Caki2 (cell line): ENCODE measurements at places on chromosomes 3 and 15. TPM values are rescaled to one million over a fixed set of nuclear protein-coding genes. Genes with fewer than 3 reads are reported as not detected.

GRCh38 chr3:187678726-187679268, 8.6 kb upstream of the SST start:
- peak; percentile 70 for DNase-seq

- no peak for DNase-seq
Measured at GRCh38 chr3:110352841-110353604, 718.6 kb upstream of the NECTIN3 start.

- peak; percentile 56 for DNase-seq
Measured at GRCh38 chr3:72907731-72908620, 20.1 kb downstream of the GXYLT2 start.

Gene ACTC1
- not detected in 2 replicates for total RNA-seq

DNA sequence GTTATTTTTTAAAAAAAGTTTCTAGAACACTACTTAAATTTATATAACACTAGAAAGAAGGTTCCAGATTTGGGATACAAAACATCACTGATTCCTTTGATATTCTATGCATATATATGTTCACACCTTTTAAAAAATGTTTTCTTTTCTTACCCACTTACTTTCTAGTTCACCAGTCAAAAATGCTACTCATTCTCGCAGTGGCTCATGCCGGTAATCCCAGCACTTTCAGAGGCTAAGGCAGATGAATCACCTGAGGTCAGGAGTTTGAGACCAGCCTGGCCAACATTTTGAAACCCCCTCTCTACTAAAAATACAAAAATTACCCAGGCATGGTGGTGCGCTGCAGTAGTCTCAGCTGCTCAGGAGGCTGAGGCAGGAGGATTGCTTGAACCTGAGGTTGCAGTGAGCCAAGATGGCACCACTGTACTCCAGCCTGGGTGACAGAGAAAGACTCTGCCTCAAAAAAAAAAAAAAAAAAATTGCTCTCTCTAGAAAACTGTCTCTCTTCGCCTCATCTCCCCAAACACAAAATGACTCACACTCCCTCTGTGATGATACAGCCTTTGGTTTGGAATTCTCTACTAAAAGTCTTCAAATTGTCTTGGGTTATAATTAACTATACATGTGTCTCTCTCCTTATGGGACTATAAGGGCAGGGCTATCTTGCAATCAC, 52.6 kb upstream of the TGFBR2 start:
- peak; percentile 34 for DNase-seq

DNA sequence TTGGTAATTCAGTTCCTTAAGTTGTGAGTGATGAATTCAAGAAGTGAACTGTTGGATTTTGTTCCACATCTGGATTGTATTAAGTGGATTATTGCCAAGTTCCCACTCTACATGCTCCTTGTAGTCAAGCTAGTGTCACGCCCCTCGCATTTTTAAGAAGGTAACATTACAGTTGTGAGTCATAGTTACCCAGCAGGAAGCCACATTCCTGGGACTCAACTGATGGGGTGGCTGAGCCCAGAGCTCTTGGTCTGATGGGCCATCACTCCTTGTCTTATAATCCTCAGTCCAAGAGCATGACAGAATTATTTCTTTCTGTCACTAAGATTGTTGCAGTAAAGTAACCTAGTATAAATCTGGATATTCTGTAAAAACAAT, 102.7 kb downstream of the PTPRG start:
- DNase-seq = peak; percentile 72

GRCh38 chr3:185403002-185403401, 40.1 kb downstream of the MAP3K13 start:
- DNase-seq = no peak

Gene PPIP5K1
- 4.5 and 17.6 TPM in 2 replicates for total RNA-seq

Gene CLDN18
- not detected in 2 replicates for total RNA-seq

- peak; percentile 37 for DNase-seq
Measured at GRCh38 chr15:59532770-59533379, 78.7 kb upstream of the GCNT3 start.

DNA sequence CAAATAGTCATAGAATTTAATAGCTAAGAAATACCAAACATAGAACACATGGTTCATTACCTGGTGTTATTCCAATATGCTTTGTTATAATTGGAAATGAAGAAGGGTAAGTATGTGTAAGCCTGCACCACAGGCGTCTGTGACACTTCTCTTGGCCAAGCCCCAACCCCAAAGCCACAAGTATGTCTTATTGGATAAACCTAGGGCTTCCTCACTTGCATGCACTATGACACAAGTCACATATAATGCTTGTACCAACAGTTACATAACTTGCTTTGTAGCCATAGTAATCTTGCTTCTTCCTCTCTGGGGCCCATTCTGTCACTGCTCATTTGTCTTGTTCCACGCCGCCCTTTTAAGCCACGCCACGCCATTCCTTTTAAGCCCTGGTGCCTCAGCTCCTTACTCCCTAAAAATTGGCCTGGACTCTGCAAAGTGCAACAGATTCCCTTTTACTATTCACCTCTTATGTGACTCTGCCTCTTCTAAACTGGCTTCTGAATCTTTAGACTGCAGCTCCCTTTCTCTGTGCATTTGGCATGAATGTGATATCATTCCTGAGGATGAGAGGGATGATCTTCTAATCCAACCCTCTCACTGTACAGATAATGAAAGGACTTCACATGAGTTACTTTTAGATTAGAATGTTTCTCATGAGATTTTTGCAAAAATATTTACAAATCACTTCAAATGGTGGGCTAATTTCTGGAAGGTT, 48.1 kb upstream of the EPHA3 start:
- no peak for DNase-seq

Gene KBTBD13
- total RNA-seq = not detected in 2 replicates

DNA sequence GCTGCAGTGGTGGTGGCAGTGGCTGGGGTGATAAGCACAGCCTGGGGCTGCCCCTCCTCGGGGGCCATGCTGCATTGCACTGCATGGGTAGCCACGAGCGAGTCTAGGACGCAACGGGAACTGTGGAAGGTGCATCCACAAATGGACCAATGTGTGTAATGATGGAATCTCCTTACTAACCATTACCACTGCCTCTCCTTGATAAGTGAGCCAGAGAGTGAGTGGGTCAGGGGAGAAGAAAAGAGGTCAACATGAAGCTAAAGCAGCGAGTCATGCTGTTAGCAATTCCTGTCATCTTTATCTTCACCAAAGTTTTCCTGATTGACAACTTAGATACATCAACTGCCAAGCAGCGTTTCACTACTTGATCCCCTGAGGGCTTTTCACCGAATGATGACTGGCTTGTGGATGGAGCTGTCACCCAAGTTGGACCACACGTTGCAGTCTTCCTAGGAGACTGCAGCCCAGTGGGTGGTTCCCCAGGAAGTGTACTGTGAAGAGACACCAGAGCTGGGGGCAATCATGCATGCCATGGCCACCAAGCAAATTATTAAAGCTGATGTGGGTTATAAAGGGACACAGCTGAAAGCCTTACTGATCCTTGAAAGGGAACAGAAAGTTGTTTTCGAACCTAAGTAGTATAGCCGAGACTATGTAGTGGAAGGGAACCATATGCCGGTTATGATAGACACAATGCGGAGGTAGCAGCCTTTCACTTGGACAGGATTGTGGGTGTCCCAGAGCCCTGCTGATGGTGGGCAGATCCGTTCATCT, 20.6 kb downstream of the SAMD7 start:
- DNase-seq = peak; percentile 48

DNA sequence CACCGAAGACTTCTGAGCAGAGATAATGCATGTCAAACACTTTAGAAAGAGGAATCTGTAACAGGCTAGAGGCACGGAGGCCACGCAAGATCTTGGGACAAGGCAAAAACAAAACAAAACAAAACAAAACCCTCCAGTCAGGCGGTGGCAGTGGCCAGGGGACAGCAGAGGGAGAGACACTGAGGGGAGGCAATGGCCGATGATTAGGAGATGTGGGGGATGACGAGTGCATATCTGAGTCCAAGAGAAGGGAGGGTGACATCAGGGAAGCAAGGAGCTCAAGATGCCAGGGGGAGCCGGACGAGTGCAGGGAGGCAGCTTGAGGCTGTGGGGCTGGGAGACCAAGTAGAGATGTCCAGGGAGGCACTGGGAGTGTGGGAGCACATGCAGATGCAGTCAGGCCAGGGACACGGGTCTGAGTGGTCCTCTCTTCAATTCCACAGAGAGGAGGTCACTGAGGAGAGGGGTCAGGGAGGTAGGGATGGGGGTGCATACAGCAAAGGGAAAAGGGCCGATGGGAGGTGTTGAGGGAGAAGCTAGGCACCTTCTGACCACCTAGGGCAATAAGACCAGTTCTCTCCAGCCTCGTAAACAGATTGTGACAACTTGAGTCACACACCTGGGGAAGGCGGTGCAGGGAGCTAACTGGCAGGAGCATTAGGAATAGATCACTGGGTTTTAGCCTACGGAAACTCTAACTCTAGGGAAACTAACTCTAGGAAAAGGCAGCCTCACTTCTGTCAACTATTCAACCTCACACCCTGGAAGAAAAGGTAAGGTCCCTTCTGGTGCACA, 29.6 kb downstream of the SLCO2A1 start:
- DNase-seq = no peak

- DNase-seq = peak; percentile 93
Measured at GRCh38 chr15:69311319-69311721, 12.6 kb downstream of the PAQR5 start.

DNA sequence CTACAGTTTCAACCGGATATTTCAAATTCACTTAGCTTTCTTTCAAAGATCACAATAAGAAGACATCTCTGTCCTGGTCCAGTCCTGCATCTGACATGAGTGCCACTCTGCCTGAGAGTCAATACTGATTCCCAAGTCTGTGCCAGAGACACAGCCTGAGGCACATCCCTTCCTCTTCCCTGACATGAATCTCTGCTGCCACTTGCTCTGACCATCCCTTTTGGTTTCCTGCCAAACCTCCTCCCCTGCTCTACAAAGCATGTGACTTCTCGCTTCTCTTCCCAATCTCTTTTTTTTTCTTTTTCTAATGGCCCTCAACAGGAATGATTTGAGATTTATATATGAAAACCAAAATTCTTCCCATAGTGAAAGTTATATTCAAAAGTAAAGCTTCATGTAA, 117.9 kb downstream of the MECOM start:
- no peak for DNase-seq

Gene TRH
- not detected in 2 replicates for total RNA-seq

Gene MORC1
- total RNA-seq = not detected in 2 replicates

GRCh38 chr3:31472479-31473390, 60.0 kb upstream of the STT3B start:
- DNase-seq = peak; percentile 69

Gene HIGD2B
- not detected in 2 replicates for total RNA-seq

DNA sequence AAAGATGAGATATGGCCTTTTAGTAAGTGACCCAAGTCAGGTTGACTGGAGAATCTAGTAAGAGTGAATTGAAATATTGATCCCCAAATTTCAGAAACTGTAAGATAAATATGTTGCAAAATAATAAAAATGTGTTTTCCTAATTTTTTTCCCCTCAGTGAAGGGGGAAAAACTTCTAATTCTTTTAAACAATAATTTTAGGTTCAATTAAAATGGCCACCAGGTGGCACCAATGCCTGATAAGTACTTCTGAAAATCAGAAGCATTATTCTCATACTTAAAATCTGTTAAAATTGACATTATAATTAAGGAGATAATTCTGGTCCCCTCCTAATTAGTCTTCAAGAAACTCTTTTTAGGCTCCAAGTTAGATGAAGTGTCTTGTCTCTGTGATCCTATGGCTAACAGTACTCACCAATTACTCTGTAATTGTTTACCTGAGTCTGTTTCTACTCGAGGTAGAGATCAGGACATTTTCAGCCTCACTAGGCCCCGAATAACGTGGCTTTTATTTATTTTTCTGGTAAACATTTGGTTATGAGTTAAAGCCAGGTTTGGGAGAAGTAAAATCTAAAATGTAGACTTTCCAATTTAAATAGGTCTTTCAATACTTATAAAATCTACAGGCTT, 52.6 kb downstream of the NMD3 start:
- DNase-seq = peak; percentile 27

DNA sequence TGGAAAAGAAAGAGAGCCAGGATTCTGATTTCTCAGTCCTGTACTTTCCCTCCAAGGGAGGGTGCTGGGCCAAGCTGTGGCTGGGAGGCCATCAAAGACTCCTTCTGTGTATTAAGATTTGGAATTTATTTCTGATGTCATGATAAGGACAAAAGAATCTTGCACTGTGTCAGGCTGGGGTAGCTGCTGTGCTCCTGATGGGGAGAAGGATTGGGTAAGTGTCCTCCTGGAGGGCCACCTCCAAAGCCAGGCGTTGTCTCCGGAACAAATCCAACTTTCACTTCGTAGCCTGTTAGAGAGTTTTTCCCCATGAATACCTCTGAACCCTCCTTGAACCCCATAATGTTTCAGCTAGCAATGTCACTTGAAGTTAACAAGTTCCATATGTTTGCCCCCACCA, 29.9 kb downstream of the CLDN11 start:
- DNase-seq = no peak

Gene LEO1
- 10.5 and 14.9 TPM in 2 replicates for total RNA-seq

- peak; percentile 64 for DNase-seq
Measured at GRCh38 chr3:146115619-146116018, 45.4 kb downstream of the PLOD2 start.

Gene WDR49
- 1.2 TPM in 1 of 2 replicates, not detected in the other for total RNA-seq

Gene RPP25
- total RNA-seq = 1.4 and 1.5 TPM in 2 replicates

GRCh38 chr3:132083583-132084279, 48.9 kb upstream of the CPNE4 start:
- DNase-seq = peak; percentile 27

DNA sequence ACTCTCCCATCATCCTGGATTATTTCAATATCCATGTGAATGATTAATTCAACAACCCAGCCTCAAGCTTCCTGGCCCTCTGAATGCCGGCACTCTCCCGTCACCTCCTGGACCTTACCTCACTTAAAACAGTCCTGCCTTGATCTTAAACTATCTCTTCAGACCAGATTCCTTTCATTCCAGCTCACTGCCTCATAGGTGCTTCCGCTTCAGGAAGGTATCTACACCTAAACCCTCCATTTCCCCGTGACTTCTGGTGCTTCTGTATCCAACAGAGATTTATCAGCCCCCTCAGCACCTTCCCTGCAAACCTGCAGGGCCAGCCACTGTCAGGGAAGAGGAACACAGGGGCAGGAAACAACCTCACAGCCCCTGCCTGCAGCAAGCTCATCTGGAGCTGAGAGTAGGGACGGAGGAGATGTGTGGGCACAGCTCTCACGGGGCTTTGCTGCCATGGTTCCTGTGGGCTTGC, 98.9 kb upstream of the TJP1 start:
- peak; percentile 70 for DNase-seq
